ENCODE measurements at places on chromosomes 5 and 9.
A peak's percentile ranks its signal among the peaks of the same experiment; 100 is the strongest.

GRCh38 chr9:117782931-117783788 lies 79.0 kb downstream of the TLR4 start:
- peak; percentile 27 for DNase-seq

GRCh38 chr5:109168151-109168550 lies 241.6 kb downstream of the PJA2 start:
- no peak for DNase-seq

- no peak for DNase-seq
Measured at GRCh38 chr9:89746385-89747116, 141.7 kb downstream of the GADD45G start.

GRCh38 chr5:82673057-82673809 lies 395.1 kb upstream of the RPS23 start:
- DNase-seq: no peak

GRCh38 chr5:149617760-149618306 lies 36.5 kb downstream of the ARHGEF37 start:
- no peak for DNase-seq

DNA sequence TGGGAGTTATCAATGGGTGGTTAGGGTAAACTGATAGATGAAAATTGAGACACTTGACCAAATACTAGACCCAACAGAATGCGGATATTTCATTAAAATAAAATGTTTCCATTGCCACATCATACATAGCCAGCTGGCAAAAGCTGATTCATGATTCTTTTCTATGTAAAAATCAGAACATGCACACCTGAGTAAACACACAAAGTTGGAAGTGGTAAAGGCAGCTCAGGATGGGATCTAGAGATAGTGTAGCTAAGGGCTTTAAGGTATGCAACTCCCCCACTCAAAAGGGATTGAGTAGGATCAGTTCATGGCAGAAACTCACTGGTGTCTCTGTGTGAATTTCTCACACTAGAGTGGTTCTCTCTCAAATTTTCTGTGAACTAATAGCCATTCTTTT lies 541.1 kb upstream of the GRAMD2B start:
- DNase-seq: no peak

DNA sequence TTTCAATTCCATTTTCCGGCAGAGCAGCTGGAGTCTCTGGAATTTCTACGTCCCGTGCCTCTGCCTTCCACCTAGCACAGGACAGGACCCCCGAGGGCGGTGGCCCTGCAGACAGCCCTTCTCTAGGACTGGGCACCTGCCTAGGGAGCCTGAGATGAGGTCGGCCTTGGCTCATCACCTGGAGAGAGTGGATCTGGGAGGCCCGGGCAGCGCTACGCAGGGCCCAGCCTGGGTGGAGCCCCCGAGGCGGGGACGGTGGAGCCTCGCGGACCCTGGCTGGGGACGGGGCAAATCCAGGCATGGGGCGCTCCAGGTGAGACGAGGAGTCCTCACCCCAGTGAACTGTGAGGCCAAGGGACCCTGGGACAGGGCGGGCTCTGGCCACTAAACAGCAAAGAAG lies 114.5 kb downstream of the MTRR start:
- DNase-seq: no peak

DNA sequence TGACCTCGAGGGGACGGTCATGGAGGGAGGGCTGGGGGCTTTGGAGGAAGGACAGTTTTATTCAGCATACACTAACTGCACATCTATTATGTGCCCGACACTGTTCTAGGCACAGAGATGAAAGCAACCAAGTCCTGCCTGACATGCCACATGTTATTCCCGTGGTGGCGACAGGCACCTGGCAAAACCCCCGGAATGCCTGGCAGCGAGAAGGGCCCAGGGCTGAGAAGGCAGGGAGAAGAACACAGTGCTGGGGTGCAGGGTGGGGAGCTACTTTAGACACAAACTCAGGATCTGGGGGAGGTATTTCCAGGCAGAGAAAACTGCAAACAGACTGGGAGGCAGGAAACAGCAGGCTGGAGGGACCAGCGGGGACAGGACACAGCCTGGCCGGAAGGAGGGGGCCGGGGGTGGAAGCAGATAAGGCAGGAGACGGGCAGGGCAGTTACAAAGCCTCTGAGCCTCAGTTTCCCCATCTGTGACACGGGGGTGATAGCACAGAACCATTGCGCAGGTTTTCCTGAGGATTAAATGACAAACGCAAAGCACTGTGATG lies 77.7 kb downstream of the STK10 start:
- DNase-seq: no peak

DNA sequence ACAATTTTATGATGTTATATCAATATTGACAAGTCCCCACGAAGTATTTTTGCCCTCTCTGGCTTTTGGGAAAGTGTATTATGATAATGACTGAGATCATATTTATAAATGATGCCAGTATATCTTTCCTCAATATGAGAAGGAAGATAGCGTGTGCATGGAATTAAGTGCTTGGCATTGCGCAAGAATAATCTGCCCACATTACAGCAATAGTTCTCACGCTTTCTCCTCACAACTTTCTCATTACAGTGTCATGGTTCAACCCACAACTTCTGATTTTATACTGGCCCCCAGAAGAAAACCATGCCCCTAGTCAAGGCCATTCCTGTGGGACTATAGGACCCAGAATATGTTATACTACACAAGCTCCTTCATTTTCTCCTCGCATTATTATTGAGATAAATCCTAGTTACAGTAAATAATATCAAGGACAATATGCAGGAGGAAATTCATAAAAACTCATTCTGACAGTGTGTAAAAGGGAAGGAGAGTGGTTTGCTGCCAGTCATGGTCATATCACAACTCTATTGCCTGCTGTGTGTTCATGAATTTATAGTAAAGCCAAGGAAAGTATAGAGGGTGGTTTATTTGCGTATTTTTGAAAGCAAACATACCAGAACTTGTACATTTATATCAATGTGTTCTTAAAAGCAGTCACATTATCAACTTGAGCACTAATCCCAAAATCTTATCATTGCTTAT lies 114.1 kb downstream of the PIK3R1 start:
- no peak for DNase-seq

DNA sequence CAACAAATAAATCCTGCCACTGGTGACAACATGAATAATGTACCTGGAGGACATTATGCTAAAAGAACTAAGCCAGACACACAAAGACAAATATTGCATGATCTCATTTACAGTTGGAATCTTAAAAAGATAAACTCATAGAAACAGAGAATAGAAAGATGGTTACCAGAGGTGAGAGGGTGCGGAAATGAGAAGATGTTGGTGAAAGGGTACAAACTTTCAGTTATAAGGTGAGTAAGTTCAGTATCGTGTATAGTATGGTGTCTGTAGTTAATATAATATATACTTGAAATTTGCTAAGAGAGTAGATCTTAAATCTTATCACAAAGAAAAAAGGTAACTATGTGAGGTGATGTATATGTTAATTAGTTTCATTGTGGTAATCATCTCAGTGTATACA lies 63.3 kb downstream of the PRRC1 start:
- DNase-seq: no peak

GRCh38 chr5:114636271-114636670 lies 274.4 kb downstream of the KCNN2 start:
- no peak for DNase-seq

GRCh38 chr5:100846772-100847171 lies 56.3 kb downstream of the ST8SIA4 start:
- no peak for DNase-seq

- no peak for DNase-seq
Measured at GRCh38 chr9:137478962-137479861, 20.1 kb upstream of the NSMF start.

GRCh38 chr9:110579034-110579861 lies at the start of gene SVEP1:
Gene SVEP1, minus strand, starts transcription at chr9:110579741. Its CDS starts 198 bp downstream, at chr9:110579543.
- DNase-seq: no peak

- DNase-seq: no peak
Measured at GRCh38 chr5:38878391-38879077, 32.7 kb downstream of the OSMR start.
